Activated T-cell treated with anti-CD3 and anti-CD28 coated beads for 1 hour (primary cell): ENCODE measurements at places on chromosomes 16 and 17.

- no peak for DNase-seq
Measured at GRCh38 chr16:9677301-9677653, 505.0 kb downstream of the GRIN2A start.

- DNase-seq, result no peak
Measured at GRCh38 chr16:85049706-85050305, 22.2 kb downstream of the KIAA0513 start.

DNA sequence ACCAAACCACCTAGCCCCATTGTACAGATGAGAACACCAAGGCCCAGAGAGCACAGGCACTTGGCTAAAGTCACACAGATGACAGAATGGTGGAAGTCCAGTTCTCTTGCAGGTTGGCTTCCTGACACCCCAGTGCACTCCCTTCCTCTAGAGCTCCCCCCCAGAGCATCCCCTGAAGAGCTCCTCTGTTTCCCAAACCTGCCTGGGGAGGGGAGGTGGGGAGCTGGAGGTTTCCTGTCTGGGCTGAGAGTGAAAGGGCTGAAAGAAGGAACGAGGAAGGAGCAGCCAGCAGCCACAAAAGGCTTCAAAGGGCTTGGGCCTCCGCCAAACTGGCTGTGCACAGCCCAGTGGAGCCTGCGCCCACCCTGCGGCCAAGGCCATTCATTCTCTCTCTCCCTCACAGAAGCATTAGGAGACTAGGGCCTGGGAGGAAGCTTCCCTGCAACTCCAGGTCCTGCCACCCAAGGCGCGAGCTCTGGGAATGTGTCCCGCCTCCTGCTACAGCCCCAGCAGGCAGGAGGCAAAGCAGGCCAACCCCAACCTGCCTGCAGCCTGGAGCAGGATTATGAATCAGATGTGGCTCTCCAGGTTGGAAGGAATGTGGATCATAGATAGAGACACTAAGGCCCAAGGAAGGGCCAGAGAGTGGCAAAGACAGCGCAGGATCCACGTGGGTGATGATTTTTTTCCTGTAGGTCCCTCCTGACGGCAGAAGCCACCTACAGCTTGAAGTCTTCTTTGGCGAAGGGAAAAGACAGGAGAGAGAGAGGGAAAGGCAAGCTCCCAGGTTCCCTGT, 913 bp downstream of the SLC13A5 start:
- DNase-seq, result no peak

DNA sequence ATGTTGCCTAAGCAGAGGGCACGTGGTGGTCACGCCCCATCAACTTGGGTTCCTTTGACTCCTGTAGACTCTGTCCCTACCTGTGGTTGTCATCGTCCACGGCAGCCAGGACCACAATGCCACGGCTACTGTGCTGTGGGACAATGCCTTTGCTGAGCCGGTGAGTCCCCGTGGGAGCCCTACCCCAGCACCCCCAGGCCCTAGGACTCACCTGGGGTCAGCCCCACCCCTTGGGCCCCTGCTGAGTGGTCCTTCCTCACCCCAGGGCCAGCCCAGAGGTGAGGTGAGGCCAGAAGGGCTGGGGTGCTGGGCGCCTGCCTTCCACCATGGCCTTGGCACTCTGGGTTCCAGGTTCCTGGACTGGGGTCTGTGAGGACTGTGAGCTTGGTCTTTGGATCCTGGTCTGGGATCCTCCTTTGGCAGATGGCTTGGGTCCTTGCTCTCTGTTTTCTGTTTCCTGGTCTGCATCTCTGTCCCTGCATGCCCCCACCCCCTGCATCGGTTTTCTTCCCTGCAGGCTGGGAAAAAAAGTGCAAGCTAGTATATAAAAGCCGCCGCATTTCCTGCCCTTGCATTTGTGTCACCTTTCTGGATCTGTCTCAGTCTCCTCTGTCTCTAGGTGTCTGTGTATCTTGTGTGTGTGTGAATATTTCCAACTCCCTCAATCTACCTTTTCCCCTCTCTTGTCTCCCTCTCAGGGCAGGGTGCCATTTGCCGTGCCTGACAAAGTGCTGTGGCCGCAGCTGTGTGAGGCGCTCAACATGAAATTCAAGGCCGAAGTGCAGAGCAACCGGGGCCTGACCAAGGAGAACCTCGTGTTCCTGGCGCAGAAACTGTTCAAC, 17.5 kb downstream of the STAT5A start:
- no peak for DNase-seq

- peak; percentile 61 for DNase-seq
Measured at GRCh38 chr16:71358464-71358998, at the start of gene CALB2. CALB2 (plus strand) TSS chr16:71358723; CDS start chr16:71358793, 70 bp downstream.
